ENCODE measurements at places on chromosomes 3 and 15.

DNA sequence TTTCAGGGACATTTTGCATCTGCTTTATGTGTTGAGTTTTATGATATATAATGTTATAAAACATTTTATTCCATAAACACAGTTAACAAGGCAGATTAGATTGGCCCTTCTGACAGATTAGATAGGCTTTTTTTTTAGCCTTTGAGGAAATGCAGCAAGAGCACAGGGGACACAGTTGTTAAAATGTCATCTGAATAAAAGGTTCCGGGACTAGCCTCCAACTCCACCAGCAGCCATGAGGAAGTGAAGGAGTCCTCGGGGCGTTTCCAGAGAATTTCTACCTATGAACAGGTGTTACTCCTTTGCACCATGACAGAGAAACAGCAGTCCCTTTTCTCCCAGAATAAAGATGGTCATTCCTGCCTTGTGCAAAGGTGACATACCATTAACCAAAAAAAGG, 167.8 kb upstream of the KBTBD8 start:
- DNase-seq, result no peak

DNA sequence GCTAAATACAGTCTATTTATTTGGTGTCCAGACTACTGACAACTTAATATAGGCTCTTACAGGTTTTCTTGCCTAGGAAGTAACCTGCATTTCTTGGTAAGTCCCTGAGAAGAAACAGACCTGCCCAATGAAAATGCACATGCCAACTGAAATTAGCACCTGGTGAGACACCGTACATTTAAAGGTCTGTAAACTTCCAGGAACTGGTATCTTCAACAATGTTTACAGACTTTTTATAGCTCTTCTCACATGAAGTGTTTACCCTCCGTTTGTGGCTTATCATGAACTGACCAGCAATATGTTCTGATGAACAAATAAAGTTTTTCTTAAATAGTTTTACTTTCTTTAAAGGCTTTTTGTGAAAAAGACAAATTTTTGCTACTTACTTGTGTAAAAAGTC, 93.3 kb downstream of the PCCB start:
- DNase-seq, result no peak

GRCh38 chr15:101614761-101615160, 37.4 kb downstream of the TM2D3 start:
- no peak for DNase-seq

- DNase-seq, result no peak
These were observed 496.3 kb downstream of the ROBO2 start for GRCh38 chr3:77536038-77536775.

GRCh38 chr3:100836661-100837060, 127.4 kb downstream of the TFG start:
- DNase-seq, result no peak

- DNase-seq, result no peak
These were observed 42.8 kb upstream of the UBE2E1 start for GRCh38 chr3:23762759-23763477.

DNA sequence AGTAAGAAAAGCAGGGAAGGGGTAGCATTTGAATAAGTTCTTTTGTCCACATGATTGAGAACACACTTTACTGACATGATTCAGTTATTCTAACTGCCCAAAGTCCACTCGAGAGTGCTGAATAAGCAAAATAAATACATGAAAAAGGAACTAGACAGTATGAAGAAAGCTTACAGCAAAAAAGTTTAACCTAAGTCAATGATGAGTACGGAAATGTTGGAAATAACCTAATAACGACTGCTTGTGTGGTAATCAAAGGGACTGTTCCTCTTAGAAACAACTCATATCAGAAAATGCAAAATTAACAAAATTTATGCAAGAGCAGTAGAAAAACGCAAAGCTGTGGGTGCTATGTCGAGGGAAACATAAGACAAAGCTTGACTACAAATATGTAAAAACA, 36.6 kb downstream of the DMXL2 start:
- DNase-seq, result no peak

Data from activated CD8-positive, alpha-beta memory T cell treated with anti-CD3 and anti-CD28 coated beads, Interleukin-2, amount 50 U/mL, for 48 hours (primary cell).